ENCODE measurements at places on chromosomes 12 and 14. TPM values are rescaled to one million over a fixed set of nuclear protein-coding genes. Genes with fewer than 3 reads are reported as not detected.

Gene RNASE4
- polyA plus RNA-seq: 7.0 TPM

DNA sequence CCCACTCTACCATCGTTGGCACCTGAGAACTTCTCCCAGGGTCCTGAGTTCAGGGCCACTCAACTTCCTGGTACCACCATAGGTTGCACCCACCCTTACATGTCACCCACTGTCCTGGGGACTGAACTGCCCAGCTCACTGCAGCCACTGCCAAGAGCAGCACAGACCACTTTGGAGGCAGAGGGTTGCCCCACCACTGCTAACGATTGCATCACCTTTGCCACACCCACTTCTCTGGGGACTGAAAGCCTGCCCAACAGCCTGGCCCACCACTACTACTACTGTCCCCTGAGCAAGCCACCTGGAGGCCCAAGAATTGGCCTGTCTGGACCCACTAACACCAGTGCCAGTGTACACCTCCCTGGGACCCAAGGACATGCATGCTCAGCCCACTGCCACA is 27.6 kb downstream of the CACNA2D4 start:
- DNase-seq: no peak

DNA sequence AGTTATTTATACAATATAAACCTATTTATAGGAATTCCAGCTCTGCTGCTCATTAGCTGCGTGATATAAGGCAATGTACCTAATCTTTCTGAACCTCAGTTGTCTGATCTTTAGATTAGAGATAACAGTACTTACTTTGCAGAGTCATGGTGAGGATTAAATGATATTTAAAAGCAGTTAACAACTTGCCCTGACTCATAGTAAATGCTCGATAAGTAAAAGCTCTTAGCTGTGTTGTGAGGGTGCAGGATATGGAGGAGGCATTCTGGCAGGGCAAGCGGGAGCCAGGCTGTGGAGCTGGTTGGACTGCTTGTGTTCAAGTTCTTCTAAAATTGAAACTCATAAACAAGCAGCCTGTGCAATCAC is 140.0 kb upstream of the PRICKLE1 start:
- DNase-seq: no peak

DNA sequence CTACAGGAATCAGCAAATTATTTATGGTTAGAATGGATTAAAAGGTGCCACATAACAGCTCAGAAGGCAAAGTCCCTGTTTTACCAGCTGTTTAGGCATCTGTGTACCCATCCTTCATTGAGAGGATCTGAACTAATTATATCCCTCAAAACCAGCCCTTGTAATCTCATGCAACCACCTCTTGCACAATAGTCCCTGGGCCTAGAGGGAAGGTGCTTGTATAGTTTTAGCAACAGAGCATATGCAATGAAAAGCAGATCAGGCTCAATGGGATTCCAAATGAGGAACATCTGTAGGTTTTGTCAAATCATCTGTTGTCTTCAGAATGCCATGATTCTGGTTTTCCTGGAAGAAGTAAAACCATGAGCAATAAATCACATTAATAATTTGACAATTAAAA is 26.0 kb upstream of the GLIPR1L2 start:
- DNase-seq: no peak

DNA sequence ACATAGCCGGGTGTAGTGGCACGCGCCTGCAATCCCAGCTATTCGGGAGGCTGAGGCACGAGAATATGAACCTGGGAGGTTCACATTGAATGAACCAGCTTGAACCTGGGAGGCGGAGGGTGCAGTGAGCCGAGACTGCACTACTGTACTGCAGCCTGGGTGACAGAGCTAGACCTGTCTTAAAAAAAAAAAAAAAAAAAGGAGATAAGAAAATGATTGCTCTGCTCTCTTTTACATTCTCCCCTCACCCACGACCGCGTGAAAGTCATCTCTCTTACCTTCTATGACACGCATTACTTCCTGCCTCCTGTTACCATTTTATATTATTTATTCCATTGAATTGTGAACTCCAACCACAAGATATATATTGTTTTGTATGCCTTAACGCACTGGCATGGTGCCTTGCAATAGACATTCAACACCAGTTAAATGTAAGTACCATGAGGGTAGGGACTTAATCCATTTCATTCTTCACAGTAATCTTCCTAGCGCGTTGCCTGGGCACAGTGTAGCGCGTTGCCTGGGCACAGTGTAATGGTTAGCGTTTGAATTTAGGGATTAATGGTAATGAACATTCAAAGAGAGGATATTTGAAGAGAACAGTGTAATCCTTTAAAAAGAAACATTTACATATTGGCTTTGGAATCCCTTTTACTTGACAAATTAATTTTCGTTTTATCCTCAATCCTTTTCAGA is 2.7 kb downstream of the RAP1B start:
- DNase-seq: no peak
